ENCODE measurements at places on chromosomes 2 and 18. TPM values are rescaled to one million over a fixed set of nuclear protein-coding genes. Genes with fewer than 3 reads are reported as not detected.

- no peaks in the 10 kb centered on the region for H3K27me3 ChIP-seq
- H3K4me1 ChIP-seq, result peaks cover 7% of the 10 kb centered on the region
- no peak overlapping the region for H3K27ac ChIP-seq
- no peak overlapping the region for H3K4me3 ChIP-seq
These were observed 91.4 kb upstream of the LGALSL start for GRCh38 chr2:64362562-64363026.

DNA sequence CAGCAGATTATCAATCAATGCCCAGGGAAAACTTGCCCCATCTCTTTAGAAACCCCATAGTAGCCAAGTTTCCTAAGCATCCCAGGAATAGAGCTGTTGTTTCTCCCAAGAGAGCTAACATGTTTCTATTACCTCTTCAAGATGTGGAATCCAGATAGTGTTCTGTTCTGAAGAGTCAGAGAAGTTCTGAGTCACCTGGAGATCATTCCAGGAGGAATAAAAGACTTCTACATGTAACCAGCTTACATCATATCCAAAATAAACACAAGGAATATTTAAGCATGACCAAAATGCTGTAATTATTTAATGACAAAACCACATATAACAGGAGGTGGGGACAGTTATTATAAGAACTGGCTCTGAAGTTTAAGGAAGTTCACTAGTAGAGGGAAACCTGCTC is 51.0 kb upstream of the GORASP2 start:
- H3K4me3 ChIP-seq, result no peak overlapping the region
- DNase-seq, result no peak
- no peaks in the 10 kb centered on the region for H3K27me3 ChIP-seq
- no peak overlapping the region for H3K27ac ChIP-seq

GRCh38 chr2:202512176-202512575 is 122.6 kb upstream of the FAM117B start:
- no peak overlapping the region for H3K27ac ChIP-seq
- H3K4me1 ChIP-seq, result no peaks in the 10 kb centered on the region
- H3K36me3 ChIP-seq, result peaks cover 15% of the 10 kb centered on the region
- no peaks in the 10 kb centered on the region for H3K27me3 ChIP-seq
- DNase-seq, result no peak

Gene ASPRV1
- 3.1 TPM for total RNA-seq

- DNase-seq, result no peak
- H3K4me1 ChIP-seq, result no peaks in the 10 kb centered on the region
- H3K27me3 ChIP-seq, result peaks cover 3% of the 10 kb centered on the region
- H3K36me3 ChIP-seq, result no peaks in the 10 kb centered on the region
- no peak overlapping the region for H3K4me3 ChIP-seq
These were observed 797.5 kb upstream of the RAB6C start for GRCh38 chr2:129181963-129182362.

DNA sequence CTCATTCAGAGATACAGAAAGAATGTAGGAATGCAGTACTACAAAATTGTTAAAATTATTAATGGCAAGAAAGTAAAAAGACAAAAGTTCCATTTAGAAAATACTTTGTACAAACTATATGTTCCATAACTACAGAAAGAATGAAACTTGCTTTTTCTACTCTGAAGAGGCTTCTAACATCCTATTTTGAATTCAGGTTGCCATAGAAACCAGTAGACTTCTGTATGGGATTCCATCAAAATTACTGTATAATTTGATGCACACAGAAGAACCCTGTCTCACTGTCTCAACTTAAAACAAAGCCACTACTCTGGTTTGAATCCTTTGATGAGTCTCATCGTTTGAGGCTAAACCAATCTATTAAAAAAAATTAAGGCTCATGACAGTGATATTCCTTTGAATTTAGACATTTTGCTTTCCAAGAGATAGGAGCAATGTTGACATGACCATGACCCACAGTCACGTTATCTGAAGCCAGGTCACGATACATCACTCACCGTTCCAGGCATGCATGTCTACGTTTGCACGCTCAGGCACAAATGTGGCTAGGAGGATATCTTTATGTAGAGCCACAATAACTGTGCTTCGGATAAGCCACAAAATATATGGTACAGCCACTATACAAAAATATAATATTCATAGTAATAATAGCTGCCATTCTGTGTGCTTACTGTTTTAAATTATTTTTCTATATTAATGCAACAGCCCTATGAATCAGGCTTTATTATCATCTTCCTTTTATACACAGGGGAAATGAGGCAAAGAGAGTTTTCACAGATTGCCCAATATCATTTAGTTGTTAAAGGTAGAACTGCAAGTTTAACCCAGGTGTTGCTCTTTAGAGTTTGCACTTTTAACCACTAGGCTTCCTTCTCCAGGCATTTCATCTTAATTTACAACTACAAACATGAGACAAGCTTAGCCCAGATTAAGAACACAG is 82.4 kb downstream of the CACNB4 start:
- no peak for DNase-seq
- H3K27me3 ChIP-seq, result no peaks in the 10 kb centered on the region
- H3K27ac ChIP-seq, result no peak overlapping the region
- H3K4me1 ChIP-seq, result no peaks in the 10 kb centered on the region

- no peaks in the 10 kb centered on the region for H3K4me1 ChIP-seq
- H3K27ac ChIP-seq, result no peak overlapping the region
- H3K27me3 ChIP-seq, result no peaks in the 10 kb centered on the region
- DNase-seq, result no peak
- H3K4me3 ChIP-seq, result no peak overlapping the region
- H3K36me3 ChIP-seq, result no peaks in the 10 kb centered on the region
These were observed 16.9 kb upstream of the CCDC102B start for GRCh38 chr18:68780802-68781635.

DNA sequence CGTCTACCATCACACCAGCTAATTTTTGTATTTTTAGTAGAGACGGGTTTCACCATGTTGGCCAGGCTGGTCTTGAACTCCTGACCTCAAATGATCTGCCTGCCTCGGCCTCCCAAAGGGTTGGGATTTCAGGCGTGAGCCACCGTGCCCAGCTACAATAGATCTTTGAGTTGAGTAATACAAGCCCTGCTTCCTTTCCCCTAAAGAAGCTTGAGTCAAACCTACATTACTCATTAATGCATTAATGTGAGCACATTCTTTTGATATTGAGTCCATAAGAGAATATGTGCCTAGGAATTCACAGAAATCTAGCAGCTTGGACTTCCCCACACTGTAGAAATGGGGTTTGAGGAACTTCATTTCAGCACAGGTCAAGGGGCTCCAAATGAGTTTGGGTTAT is 39.6 kb downstream of the PSMG2 start:
- H3K36me3 ChIP-seq, result no peaks in the 10 kb centered on the region
- DNase-seq, result no peak
- no peaks in the 10 kb centered on the region for H3K27me3 ChIP-seq
- no peak overlapping the region for H3K4me3 ChIP-seq
- no peak overlapping the region for H3K27ac ChIP-seq
- H3K4me1 ChIP-seq, result no peaks in the 10 kb centered on the region
